Stimulated activated effector memory CD8-positive, alpha-beta T cell treated with anti-CD3 and anti-CD28 coated beads, Interleukin-12 subunit alpha, Interleukin-12 subunit beta, amount 100 ng/mL, for 72 hours (primary cell): ENCODE measurements at places on chromosomes 16 and 17.

DNA sequence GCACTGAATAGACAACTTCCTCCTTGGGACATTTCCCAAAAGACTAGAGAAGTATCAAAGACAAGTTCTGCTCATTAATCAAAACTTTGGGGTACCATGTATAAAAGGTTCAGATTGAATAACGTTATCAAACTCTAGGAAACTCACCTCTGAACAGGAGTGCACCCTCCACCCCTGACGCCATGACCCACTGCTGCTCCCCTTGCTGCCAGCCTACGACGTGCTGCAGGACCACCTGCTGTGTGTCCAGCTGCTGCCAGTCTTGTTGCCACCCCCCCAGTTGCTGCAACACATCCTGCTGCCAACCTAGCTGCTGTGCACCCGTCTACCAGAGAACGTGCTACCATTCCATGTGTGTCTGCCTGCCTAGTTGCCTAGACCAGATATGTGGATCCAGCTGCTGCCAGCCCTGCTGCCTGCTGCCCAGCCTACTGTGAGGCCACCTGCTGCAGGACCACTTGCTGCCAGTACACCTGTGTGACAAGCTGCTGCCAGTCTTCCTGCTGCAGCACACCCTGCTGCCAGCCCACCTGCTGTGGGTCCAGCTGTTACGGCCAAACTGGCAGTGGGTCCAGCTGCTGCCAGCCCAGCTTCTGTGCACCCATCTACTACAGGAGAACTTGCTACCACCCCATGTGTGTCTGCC is 13.8 kb upstream of the KRTAP9-2 start:
- DNase-seq: no peak

GRCh38 chr16:12617401-12617819 is 186.3 kb downstream of the CPPED1 start:
- no peak for DNase-seq

- no peak for DNase-seq
Measured at GRCh38 chr17:13813347-13814240, 211.9 kb upstream of the HS3ST3A1 start.

DNA sequence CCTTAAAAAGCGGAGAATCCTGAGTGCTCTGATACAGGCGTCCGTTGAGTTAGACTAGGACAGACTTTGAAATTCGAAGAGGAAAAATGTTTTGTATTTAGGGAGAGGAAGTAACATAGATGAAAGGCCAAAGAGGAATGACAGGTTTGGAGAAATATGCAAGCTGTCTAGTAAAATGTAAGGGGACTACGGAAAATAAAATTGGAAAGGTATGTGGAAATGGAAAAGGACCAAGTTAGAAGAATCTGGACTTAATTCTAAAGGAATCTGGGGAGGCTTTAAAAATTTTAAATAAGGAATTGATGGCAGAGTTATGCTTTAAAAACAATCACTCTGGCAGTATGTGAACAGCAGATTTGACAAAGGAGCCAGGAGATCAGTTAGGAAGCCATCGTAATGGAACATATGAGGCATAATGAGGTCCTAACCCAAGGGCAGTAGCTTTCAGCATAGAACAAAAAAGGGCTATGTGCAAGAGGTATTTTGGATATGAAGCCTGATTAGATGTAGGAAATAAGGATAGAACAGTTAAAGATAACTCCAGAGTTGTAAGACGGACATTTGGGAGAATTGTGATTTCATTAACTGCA is 38.3 kb downstream of the CYB561 start:
- DNase-seq: no peak

DNA sequence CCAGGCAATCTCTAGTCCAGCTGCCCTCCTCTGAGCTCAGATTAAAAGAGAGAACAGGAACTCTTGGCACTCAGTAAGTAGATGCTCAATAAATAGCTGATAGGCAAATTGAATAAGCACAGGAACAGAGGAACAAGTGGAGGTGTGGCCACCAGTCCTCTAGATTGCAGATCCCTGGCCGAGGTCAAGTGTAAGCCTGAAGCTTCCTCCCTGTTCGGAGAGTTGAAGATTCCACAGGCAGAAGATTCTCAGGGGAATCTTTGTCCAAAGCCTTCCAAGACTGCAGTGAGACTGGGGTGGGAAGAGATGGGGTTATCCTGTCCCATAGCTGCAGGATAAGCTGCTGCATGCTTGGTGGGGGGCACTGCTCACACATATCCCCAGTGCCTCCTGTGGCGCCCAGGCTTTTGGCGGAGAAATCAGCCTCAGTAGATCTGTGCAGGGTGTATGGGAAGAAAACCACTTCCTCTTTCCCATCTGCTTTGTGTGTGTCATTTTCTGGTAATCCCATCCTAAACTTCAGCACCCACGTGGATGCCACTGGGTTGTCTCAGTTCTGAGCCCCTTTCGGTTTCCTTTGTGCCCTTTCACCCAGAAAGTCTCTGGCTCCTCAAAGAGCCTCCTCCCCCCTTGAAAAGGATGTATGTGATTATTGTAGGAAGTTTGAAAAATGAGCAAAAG is 12.1 kb downstream of the CD300A start:
- DNase-seq: no peak

DNA sequence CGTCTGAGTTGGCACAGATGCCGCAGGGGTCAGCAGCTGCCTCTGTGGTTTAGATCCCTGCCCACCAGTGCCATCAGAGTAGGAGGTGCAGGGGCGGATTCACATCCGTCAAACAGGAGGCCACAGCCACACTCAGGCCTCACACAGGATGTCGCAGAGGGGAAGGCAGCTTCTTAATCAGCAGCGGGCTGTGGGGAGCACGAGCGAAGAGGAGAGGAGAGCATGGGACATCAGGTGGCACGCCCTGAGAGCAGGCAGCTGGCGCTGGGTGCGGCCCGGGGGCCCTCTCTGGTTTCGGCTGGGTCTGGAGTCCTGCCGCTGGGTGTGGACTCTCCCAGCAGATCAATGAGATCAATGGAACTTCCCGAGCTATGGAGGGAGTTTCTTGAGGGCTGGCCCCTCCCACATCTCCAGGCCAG is 9.6 kb downstream of the LLGL2 start:
- DNase-seq: peak; percentile 67
